NCI-H460 (cell line): ENCODE measurements at places on chromosomes 12 and 14.

DNA sequence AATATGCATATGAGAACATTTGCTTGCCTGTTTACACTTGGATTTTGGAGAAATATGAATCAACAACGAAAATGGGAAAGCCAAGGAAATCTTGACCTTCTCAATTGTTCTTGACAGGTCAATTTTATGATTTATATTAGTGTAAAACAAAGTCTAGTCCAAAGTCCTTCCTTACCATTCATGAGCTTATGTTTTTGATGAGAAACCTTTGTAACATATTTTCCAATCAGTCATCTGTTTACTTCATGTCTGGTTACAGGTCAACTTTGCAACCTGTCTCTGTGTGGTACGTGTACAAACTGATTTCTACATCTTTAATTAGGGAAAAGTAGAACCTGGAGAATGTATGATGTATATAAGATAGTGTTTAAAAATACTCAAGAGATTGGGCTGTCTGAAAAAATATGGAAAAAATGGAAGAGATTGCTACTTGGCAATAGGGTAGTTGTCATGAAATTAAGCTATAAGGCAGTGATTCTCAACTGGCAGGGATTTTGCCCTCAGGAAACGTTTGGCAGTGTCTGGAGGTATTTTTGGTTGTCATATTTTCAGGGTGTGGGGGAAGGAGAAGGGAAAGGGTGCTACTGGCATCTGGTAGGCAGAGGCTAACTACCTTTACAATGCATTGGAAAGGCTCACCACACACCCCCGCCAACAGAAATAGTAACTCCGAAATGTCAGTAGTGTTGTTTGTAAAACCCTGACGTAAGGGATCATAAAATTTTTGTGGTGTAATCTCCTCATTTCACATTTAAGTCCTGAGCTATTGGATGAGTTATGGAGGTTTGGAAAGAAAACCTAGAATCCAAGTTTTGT lies 110.4 kb upstream of the PTPRB start:
- no peak for DNase-seq

DNA sequence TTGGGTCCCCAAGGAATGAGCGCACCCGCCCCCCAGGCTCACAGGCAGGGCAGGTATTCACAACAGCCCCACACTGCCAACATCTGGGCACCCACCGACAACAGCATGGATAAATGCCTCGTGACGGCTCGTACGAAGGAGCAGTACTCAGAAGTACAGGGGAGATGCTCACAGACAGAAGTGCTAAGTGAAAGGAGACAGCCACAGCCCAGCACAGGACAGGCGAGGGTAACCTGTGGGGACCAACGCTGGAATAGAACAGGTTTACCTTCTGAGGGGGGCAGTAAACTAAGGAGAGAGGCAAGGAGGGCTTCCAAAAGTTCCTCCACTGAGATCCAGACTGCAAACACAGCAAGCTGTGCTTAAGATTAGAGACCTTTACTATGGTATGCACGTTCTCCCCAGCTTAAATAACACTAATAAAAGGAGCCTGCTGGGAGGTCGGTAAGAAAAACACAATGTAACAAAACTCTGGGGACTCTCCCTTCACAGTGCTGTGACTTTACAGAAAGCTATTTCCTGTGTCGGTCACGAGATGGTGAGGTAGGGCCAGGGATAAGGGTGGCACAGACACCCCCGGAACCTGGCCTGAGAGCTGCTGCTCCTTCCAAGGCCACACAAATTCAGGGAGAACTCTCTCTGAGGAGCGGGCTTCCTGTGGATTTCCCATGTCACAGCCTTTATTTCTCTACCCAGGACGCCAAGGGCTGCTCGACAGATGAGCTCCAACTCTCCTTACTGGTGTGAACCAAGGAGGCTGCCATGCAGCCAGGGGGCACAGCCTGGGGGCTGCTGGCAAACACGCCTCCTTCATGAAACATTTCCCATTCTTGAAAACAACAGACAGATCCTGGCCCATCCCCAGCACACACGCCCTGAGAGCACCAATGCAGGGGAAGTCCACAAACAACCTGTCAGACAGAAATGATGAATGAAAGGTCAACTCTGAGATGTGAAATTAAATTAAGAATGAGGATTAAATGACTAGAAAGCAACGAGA lies 26.3 kb downstream of the SLC15A4 start:
- DNase-seq = no peak

DNA sequence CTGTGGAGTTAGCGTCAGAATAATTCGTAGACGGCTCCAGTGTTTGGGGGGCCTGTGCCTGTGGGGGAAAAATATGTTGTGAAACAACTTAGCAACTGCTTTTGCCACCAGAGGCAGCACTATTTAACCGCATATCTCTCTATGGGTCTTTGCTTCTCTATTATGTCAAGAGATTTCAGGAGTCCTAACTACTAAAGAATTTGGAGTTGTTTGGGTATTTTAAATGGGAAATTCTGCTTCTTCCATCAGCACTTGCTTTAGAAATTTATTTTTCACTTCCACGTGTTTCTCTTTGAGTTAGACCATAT lies 594 bp upstream of the CLEC14A start:
- DNase-seq = no peak

DNA sequence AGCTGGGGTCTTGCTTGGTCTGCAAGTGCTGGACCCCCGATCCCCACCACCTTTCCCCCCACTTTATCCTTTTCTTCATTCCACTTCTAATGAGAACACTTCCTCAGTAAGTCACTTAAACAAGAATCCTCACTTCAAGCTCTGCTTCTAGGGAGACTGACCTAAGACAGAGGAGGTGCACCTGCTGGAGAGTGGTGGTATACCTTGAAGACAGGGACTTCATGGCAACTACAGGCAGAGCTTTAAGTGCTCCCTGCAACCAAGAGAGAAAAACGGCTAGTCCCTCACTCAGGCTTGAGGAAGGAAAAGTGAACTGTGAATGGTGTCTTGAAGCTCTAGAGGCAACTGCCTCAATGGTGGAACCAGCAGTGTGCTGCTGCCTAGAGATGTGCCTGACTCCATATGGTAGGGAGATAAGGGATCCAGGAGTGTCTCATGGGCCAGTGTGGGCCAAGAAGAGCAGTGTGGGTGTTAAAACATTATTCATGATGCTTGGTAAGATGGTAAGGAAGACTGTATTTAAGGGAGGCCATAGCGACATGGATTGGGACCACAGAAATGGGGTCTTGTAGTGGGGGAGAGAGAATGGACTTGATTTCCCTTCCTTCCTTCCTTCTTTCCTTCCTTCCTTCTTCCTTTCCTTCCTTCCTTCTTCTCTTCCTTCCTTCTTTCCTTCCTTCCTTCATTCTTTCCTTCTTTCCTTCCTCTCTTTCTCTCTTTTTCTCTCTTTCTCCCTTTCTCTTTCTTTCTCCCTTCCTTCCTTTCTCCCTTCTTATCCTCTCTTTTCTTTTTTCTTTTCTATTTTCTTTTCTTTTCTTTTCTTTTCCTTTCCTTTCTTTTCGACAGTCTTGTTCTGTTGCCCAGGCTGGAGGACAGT lies 96.2 kb upstream of the NAP1L1 start:
- DNase-seq = no peak

- DNase-seq = no peak
These were observed 156.5 kb downstream of the KCNK10 start for GRCh38 chr14:88166616-88167015.

GRCh38 chr12:101299346-101299745 lies 19.4 kb downstream of the UTP20 start:
- no peak for DNase-seq
